ENCODE measurements at places on chromosomes 6 and 20. TPM values are rescaled to one million over a fixed set of nuclear protein-coding genes. Genes with fewer than 3 reads are reported as not detected.
A peak's percentile ranks its signal among the peaks of the same experiment; 100 is the strongest.

Gene YTHDF1
- 28.1 TPM for total RNA-seq

Gene LINC00237
- total RNA-seq = not detected

Gene BPIFA1
- total RNA-seq = not detected

Gene RSPO3
- total RNA-seq = 0.81 TPM

Gene WFDC5
- total RNA-seq = not detected

Gene TNXB
- 0.71 TPM for total RNA-seq

Gene DEK
- total RNA-seq = 334 TPM

Gene PI16
- not detected for total RNA-seq

Gene SNAP25
- not detected for total RNA-seq

DNA sequence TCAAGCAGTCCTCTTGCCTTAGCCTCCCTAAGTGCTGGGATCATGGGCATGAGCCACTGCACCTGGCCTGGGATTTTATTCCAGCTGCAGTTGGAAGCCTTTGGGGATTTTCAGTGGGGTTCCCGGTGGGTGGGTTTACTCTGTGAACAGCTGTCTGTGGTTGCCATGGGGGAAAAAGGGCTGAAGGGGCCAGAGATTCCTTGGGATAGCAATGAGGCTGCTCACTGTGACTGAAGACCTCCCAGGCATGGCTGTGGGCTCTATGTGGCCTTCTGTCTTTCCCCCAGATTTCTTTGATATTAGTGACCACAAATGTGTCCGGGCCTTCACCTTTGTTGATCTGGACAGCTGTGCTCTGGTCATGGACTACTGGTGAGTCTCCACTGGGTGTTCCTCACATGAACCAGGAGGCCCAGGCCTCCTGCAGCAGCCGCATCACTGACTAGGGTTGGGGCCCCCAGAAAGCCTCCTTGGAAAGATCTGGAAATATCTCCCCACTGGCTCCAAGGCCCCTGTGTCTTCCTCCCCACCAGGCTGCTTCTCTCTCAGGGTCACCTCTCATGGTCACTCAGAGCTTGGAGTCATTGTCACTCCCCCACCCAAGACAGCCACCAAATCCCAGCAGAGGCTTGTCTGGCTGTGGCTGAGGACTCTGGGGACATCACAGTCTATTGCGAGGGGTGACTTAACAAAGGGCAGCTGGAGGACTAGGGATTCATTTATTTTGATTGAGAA lies 33.4 kb downstream of the EFCAB8 start:
- peaks cover 7% of the 10 kb centered on the region for H3K4me1 ChIP-seq
- no peak overlapping the region for H3K27ac ChIP-seq
- DNase-seq = no peak
- H3K36me3 ChIP-seq = no peaks in the 10 kb centered on the region
- no peaks in the 10 kb centered on the region for H3K27me3 ChIP-seq

- H3K36me3 ChIP-seq = no peaks in the 10 kb centered on the region
- no peak for DNase-seq
- H3K4me1 ChIP-seq = peaks cover 6% of the 10 kb centered on the region
- H3K27me3 ChIP-seq = no peaks in the 10 kb centered on the region
Measured at GRCh38 chr6:89941031-89941762, 46.9 kb downstream of the GJA10 start.

GRCh38 chr20:53917145-53918019 lies 153.0 kb downstream of the BCAS1 start:
- H3K4me3 ChIP-seq = no peak overlapping the region
- no peak for DNase-seq
- H3K4me1 ChIP-seq = peaks cover 46% of the 10 kb centered on the region
- peak overlapping the region; percentile 59 for H3K27ac ChIP-seq

DNA sequence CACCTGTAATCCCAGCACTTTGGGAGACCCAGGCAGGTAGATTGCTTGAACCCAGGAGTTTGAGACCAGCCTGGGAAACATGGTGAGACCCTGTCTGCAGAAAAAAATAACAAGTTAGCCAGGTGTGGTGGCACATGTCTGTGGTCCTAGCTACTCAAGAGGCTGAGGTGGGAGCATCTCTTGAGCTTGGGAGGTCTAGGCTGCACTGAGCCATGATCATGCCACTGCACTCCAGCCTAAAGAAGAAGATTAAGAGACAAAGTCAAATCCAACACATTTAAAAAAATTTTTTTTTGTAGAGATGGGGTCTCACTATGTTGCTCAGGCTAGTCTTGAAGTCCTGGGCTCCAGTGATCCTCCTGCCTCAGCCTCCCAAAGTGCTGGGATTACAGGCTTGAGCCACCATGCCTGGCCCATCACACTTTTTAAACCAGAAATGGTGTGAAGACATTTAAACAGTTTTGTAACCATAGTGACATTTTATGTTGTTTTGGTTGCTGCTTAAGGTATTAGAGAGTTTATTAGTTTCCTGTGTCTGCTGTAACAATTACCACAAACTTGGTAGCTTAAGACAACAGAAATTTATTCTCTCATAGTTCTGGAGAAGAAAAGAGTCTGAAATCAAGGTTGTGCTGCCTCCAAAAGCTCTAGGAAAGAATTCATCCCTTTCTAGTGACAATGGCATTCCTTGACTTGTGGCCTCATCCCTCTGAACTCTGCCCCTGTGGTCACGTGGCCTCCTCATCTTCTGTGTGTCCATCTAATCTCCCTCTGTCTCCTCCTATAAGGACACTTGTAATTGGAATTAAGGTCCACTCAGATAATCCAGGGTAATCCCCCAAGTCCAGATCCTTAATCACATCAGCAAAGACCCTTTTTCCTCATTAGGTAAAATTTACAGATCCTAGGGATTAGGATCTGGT lies 104.6 kb upstream of the TNFAIP3 start:
- DNase-seq = no peak
- H3K4me1 ChIP-seq = no peaks in the 10 kb centered on the region
- no peaks in the 10 kb centered on the region for H3K36me3 ChIP-seq
- H3K4me3 ChIP-seq = no peak overlapping the region
- H3K27me3 ChIP-seq = no peaks in the 10 kb centered on the region

DNA sequence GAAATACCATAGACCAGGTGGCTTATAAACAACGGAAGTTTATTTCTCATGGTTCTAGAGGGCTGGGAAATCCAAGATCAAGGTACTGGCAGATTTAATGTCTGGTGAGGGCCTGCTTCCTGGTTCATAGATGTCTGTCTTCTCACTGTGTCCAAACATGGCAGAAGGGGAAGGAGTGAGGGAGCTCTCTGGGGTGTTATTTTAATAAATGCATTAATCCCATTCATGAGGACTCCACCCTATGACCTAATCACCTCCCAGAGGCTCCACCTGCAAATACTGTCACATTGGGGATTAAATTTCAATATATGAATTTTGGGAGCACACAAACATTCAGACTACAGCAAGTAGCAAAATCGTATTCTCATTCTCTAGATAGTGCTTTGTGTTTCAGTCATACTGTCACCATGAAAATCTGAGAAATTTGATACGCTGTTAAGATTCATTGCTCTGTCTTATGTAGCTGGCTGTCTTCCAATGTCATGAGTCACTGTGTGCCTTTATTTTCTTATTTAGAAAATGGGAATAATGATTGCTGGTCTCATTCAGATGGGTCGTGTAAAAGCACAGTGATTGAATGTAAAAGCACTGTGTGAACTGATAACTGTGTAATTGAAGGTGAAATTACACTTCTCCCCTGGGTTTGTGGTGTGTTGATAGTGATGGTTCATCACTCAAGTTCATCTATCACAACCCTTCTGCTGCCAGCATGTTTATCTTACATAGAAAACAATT lies 8.9 kb upstream of the ERVFRD-1 start:
- no peak for DNase-seq
- no peak overlapping the region for H3K27ac ChIP-seq
- H3K4me1 ChIP-seq = peaks cover 10% of the 10 kb centered on the region
- H3K36me3 ChIP-seq = no peaks in the 10 kb centered on the region
- no peak overlapping the region for H3K4me3 ChIP-seq

DNA sequence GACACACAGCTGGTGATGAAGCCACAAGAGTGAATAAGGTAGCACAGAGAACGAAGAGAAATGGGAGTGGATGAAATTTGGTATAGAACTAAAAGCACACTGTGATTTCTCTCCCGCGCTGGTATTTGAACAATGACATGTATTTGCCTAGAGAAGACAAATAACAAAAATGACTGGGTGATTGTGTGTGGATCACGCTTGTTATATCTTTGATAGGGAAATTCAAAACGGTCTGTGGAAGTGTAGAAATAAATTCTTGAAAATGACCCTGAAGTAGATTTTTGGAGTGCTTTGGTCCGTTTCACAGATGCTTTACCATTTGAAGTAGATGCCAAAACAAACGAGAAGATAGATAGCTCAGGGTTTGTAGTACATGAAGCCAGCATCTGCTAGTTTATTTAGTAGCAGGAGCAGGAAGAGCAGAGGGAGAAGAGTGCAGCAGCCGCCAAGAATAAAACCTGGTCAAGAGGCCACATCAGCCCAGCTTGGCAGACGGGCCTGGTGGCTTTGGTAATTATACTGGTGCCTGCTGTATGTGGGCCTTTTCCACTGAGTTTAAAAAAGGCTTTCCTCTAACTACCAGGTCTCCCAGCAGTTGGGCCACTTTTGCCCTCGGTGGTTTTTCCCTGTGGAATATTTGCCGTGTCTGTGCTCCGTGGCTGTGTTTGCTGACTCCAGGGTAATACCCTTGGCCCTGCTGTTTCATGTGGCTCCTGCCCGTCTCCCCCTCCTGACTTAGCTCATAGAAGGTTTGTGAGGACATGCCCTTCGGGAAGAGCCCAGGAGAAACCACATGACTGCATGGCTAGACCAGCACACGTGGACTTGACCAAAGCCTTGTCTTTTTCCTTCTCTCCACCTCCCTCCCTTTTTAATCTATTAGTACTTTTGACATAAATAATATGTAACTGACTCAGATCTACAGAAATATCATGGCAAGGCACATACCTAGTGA lies 294.0 kb downstream of the SOX4 start:
- H3K27ac ChIP-seq = no peak overlapping the region
- DNase-seq = no peak
- H3K4me1 ChIP-seq = peaks cover 20% of the 10 kb centered on the region
- no peaks in the 10 kb centered on the region for H3K36me3 ChIP-seq
- H3K27me3 ChIP-seq = no peaks in the 10 kb centered on the region

DNA sequence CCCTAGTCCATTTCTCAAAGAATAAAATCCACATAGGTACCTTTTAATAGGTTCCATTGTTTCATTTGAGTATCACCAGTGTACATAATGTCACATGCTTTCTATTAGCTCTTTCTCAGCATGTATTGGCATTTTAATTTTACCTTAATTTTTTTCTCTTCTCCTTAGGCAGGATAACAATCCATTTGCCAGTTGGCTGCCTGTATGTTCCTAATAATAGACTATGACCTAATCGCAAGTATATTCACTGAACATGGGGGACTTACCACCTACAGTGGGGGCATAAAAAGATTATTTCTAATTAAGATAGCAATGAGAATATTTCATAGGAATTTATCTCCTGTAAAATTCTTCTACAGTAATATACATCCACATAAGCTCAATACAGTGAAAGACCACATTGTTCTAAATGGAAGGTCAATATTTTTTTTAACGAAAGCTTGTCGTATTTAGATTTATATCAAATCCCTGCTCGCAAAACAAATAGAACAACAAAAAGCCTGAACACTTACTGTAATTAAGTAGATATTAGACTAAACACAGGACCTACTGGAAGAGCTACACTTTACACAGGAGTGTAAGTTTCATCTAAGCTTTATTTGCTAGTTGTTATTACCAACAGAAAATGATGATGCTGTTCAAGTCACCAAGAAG lies 76.4 kb downstream of the OGFRL1 start:
- no peaks in the 10 kb centered on the region for H3K27me3 ChIP-seq
- no peaks in the 10 kb centered on the region for H3K36me3 ChIP-seq
- no peak overlapping the region for H3K27ac ChIP-seq
- no peak for DNase-seq
- H3K4me3 ChIP-seq = no peak overlapping the region

DNA sequence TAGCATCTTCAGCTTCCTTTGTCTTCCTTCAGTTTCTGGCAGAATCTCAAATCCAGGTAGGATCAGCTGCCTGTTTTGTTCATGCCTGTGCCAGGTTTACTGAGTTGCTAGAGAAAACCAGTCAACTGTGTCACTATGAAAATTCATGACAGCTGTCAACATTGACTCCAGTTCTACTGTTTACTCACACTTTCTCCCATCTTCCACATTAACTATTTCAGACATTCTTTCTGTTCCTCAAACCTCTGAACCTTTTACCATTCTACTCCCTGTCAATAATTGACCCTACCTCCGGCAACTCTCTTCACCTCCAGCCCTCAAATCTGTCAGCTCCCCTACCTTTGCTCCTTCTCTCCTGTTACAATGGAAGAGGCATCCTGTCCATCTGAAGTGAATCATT lies 8.5 kb downstream of the ENPP4 start:
- H3K4me3 ChIP-seq = no peak overlapping the region
- no peaks in the 10 kb centered on the region for H3K27me3 ChIP-seq
- no peak for DNase-seq
- H3K36me3 ChIP-seq = no peaks in the 10 kb centered on the region

- no peak for DNase-seq
- no peak overlapping the region for H3K4me3 ChIP-seq
- no peaks in the 10 kb centered on the region for H3K27me3 ChIP-seq
- H3K36me3 ChIP-seq = no peaks in the 10 kb centered on the region
Measured at GRCh38 chr6:121884620-121885019, 449.2 kb downstream of the GJA1 start.

DNA sequence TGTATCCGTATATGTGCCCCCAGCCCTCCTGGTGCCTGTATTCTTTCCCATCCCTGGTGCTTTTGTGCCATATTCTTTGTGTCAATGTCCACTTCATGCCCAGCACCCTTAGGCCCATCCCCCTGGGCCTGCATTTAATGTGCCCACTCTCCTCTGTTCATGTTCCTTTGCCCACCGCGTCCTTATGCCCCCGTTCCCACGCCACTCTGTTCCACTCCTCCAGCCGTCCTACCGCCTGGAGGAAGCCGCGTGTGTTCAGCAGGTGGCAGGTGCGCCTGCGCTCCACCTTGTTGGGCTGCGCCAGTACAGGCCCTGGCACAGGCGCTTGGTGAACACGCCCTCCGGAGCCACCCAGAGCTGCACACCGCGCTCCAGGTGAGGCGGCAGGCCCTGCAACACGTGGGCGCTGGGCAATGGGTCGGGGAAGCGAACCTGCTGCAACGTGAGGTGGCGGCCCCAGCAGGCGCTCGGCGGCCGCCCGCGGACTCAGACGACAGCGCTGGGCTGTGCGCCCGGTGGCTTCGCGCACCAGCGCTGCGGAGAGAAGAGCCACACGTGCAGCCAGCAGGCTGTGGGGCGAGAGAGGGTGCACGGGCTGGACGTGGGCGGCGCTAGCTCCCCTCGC lies 4.0 kb upstream of the FOXS1 start:
- H3K27ac ChIP-seq = no peak overlapping the region
- no peak overlapping the region for H3K4me3 ChIP-seq
- DNase-seq = peak; percentile 37
- H3K27me3 ChIP-seq = peaks cover 53% of the 10 kb centered on the region
- H3K36me3 ChIP-seq = no peaks in the 10 kb centered on the region
- H3K4me1 ChIP-seq = peaks cover 15% of the 10 kb centered on the region

GRCh38 chr6:40542175-40542764 lies 44.9 kb downstream of the LRFN2 start:
- H3K27me3 ChIP-seq = no peaks in the 10 kb centered on the region
- peak; percentile 46 for DNase-seq
- no peak overlapping the region for H3K27ac ChIP-seq
- peaks cover 49% of the 10 kb centered on the region for H3K4me1 ChIP-seq

Data from neural progenitor cell (in vitro differentiated cells).